ENCODE measurements at places on chromosomes 2 and 18.
A peak's percentile ranks its signal among the peaks of the same experiment; 100 is the strongest.

DNA sequence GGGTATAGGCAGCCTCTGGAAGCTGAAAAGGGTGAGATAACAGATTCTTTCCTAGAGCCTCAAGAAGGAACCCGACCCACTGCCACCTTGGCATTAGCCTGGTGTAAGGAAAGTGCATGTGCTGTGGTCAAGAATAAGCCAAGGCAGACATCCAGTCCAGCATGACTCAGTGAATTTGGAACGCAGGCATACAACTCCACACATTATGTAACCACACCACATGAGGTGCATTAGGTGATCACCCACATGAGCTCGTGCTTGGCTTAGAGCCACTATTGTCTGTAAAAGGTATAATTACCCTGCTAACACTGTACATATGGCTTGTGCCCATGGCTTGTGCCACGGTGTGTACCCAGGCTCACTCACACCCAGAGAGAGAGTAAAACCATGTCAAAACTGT, 583.7 kb upstream of the HNMT start:
- no peak for ATAC-seq

DNA sequence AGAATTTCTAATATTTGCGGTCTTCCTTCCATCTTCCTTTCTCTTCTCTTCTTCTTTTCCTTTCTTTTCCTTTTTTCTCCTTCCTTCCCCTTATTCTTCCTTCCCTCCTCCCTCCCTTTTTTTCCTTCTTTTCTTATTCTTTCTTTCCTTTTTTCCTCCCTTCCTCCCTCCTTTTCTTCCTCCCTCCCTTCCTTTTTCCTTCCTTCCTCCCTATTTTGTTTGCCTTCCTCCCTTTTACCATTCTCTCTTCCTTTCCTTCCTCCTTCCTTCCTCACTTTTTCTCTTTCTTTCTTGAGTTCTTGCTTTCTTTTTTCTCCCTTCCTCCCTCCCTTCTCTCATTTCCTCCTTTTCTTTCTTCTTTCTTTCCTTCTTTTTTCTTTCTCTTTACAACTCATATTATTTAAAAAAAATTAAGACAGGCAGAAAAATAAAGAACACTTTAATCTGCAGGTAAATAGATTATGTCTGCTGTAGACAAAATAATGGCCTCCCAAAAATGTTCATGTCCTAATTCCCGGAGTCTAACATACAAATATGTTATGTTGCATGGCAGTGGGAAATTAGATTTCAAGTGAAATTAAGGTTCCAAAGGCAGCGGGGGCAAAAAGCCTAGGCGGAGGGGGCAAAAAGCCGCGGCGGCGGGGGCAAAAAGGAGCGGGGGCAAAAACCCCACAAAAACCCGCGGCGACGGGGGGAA, 152.4 kb downstream of the ANKRD30BL start:
- ATAC-seq: no peak

DNA sequence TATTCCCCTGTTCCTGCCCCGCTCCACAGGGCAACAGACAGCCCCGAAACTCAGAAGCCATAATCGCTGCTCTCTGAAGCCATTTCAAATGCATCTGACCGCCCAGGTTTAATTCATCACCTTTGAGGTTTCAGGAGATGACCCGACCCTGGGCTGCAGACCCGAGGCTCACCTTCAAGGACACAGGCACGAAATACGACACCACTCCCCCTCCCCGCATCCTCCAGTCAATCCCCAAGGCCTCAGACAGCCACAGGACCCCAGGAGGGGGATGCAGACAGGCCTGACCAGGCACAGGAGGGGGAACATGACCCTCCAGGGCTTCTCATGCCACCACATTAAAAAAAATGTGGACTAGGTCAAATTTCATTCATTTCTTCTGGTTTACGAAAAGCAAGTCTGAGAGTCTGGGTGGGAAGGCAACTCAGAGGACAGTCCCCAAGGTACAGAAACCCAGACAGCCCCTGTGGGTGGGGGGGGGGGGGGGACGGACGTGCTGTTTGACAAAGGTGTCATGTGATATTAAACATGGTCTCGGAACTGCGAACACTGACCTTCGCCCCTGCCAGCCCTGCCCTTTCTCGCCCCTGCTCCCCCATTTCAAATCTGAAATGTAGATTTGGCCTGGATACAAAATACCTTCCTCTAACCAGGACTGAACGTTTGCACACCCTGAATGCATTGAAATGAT, 142.9 kb downstream of the BCL11A start:
- no peak for ATAC-seq

- no peak for ATAC-seq
These were observed 751.3 kb downstream of the SOCS6 start for GRCh38 chr18:71040161-71040560.

DNA sequence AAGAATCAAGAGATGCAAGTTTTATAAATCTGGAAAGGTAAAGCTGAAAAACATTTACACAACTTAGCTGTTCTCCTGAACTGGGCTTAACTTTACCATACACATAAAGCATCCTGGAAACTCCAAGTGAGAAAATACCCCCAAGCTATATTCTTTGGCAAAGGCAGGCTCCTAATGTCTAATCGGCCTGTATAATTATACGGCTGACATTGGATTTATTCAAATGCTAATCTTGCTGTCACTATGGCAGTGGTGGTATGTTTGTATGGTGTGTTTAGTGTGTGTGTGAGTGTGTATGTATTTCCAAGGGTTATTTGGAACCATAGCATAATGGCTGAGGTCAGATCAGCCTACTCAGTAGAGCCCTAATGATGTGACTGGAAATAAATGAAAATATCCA, 1031.8 kb upstream of the ZEB2 start:
- no peak for ATAC-seq

DNA sequence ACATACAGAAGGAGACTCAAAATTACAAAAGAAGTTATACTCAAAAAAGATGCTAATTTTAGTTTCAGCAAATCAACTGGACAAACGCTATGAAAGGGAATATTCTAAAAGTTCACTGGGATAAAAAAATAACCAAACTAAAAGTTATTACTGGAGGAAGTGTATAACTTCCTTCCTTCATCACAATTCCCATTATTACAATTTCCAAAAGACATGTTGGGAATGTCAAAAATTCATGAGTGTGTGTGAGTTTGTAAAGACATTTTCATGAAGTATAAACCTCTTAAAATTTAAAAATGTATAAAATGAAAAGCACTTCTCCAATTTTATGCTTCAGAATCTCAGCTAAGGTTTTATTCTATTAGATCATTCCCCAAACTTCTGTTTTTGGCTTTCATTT, 67.8 kb downstream of the MERTK start:
- ATAC-seq: no peak

DNA sequence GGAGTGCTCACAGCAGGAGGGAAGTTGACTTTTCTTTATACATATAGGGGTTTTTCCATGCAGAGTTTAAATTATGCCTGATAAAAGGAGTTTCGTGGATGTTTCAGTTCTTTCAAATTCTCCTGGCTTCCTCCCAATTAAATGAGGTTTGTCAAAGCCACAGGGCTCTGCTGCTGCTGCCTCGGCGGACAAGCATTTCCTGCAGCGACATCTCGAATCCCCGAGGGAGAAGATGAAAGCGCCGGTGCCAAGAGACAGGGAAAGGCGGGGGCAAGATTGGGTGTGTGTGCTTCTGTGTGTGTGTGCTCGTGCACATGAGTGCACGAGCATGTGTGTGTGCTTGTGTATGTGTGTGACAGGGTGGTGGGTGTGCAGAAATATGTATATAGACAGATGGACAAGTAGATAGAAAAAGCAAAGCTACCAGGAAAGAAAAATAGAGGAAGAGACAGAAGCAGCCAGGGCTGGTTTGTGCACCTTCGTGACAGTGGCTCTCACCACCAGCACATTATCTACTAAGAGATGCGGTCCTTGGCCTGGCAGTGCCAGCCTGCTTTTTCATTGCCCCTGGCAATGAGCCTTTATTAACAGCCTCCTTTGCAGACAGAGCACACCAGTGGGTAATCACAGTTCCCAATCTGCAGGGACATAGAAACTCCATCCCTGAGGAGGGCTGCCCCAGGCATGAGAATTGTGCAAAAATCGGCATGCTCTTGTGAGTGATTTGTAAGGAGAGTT, 76.2 kb downstream of the CDK15 start:
- no peak for ATAC-seq

- ATAC-seq: no peak
These were observed 9.2 kb downstream of the ACVR1 start for GRCh38 chr2:157866666-157867642.

- ATAC-seq: no peak
These were observed 165.1 kb upstream of the KCNJ3 start for GRCh38 chr2:154533300-154533940.

GRCh38 chr2:230430957-230431910, 15.2 kb downstream of the SP100 start:
- ATAC-seq: no peak

DNA sequence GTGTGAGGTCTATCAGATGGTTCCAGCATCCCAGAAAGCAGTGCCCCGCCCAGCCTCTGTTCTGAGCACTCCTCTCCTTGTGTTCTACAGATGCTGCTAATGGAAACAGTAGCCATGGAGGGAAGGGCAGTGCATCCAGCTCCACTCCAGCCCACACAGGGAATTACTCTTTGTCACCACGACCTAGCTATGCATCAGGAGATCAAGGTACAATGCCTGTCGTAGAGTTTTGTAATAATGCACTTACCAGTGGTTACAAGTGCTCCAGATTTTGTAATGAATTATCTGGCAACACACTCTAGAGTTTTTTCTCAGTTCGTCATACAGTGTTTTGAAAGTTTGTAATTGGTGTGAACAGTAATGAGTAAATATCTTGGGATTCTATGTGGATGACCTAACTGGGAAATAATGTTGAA, 161.1 kb downstream of the ESCO1 start:
- ATAC-seq: peak; percentile 60

DNA sequence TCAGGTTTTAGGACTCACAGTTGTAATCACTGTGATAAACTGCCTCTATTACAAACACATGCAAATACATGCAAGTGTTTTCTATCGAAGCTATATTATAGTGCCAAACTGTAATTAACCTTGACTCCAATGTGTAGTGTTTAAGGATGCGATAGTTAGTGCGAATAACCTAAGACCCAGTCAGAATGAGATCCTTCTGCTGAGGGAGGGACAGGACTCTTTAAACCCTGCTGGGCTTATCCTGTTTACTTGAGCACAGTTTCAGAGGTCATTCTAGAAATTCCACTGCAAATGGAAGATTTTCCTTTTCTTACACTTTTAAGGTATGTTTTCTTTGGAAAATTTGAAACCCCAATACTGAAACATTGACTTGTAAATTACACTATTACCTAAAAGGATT, 68.2 kb downstream of the CALCRL start:
- no peak for ATAC-seq

GRCh38 chr2:43055985-43056384, 170.4 kb downstream of the ZFP36L2 start:
- ATAC-seq: no peak

GRCh38 chr2:28360058-28360717, 32.5 kb upstream of the FOSL2 start:
- ATAC-seq: no peak

DNA sequence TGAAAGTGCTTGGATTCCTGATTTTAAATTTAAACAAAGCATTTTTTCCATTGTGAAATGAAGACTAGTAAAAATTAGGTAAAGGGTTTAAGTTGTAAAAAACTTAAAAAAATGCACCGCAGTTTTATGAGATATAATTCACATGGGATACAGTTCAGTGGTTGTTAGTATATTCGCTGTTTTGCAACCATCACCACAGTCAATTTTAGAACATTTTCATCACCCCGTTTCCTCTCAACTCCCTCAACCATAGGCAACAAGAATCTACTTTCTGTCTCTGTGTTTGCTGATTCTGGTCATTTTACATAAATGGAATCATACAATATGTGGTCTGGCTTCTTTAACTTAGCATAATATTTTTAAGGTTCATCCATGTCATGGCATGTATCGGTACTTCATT, 4.0 kb downstream of the DGKD start:
- ATAC-seq: no peak

DNA sequence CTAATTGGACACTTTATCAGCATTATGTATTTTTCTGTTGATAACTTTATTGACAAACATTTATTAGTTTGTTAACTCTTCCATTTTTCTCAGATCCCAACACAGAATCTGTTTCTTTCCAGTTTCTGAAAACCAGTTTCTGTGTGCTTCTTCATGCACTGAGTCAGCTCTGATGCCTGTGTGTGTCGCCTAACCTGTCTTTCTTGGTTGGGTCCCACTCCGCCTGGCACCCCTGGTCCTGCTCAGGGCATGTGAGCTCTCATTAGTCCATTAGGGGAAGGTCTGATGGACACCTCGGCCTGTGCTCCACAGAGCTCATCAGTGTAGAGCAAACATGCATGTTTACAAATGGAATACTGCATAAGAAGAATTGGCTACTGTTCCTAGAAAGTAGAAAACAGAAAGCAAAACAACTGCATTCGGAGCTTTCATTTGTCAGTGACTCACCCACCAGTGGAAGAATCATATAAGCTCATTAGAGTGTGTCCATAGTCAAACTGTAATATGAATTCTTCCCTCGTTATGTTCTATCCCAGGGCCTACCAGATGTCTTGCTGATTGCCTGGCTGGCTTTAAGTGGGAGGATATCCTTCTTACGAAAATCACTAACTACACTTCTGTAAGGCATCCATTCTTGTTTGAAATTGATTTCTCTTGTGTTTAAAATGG, 137.7 kb downstream of the SNTG2 start:
- ATAC-seq: no peak

- no peak for ATAC-seq
These were observed 139.3 kb downstream of the ASXL3 start for GRCh38 chr18:33717339-33717738.

DNA sequence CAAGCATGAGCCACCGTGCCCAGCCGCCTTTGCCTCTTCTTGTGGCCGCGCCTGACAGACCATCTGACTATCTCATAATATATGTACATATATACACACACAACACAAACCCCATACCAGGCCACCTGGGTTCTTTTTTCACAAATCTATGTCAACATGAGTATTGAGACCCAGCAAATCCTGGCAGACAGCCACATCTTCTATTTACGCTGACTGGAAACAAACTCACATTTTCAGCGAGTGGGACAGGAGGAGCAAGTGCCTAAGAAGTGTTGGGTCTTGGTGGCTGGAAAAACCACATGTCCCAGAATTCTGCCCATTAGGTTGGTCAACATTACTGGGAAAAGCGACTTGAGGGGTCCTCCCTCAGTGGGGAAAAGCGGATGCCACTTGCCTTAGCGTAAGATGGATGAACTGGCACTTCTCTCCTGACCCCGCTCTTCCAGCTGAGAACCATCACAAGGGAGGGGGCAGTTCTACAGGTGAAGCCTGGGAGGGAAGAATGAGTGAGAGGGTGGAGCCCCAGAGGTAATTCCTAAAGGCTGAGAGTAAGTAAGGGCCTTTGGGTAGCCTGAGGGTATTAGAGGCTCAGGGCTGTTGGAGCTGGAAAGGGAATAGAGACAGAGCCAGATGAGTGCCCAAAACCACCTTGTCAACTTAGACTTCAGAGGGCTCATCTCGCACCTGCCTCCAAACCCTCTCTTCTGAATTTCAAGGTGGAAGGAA, 1.9 kb downstream of the SCYGR3 start:
- no peak for ATAC-seq

GRCh38 chr2:216369821-216370220, 2.5 kb downstream of the MARCHF4 start:
- no peak for ATAC-seq

Measured in gastroesophageal sphincter (tissue), 4 donors.